ENCODE measurements at places on chromosomes 11 and 22.

- no peak for DNase-seq
Measured at GRCh38 chr11:67519726-67520125, 3.5 kb downstream of the CABP2 start.

DNA sequence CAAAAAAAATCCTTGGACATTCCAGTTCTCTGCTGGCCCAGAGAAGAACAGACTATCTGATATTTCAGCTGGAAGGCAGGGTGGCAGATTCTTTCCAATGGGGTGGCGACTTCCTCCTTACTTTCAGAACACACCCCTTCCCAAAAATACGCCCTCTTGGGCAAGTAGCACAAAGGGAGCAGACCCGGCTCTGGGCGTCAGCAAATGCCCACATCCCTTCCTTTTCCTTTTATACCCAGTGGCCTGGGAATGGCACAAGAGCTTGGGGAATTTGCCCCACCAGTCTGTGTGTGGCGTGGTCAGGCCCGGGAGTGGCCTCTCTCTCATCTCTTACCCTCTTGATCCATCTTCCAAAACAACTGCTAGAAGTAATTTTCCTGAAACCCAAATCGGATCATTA is 33.0 kb upstream of the NUP160 start:
- no peak for DNase-seq

DNA sequence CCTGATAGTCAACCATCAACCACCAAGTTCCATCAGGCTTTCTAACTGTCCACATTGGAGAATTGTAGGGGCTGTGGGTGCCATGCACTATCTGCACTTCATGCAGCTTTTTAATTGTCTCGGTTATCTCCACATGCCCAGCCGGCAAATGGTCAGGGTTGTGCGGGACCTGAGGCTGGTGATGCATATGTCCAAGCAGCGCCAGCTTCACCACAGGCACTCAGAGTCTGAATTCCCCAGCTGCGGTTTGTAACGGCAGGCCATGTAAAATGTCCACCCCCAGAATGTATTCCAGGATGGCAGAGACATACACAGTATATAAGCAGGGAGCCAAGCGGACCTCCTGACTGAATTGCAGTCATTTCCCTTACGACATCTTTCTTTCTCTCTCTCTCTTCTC is 435.6 kb downstream of the DYNC2H1 start:
- DNase-seq, result no peak

DNA sequence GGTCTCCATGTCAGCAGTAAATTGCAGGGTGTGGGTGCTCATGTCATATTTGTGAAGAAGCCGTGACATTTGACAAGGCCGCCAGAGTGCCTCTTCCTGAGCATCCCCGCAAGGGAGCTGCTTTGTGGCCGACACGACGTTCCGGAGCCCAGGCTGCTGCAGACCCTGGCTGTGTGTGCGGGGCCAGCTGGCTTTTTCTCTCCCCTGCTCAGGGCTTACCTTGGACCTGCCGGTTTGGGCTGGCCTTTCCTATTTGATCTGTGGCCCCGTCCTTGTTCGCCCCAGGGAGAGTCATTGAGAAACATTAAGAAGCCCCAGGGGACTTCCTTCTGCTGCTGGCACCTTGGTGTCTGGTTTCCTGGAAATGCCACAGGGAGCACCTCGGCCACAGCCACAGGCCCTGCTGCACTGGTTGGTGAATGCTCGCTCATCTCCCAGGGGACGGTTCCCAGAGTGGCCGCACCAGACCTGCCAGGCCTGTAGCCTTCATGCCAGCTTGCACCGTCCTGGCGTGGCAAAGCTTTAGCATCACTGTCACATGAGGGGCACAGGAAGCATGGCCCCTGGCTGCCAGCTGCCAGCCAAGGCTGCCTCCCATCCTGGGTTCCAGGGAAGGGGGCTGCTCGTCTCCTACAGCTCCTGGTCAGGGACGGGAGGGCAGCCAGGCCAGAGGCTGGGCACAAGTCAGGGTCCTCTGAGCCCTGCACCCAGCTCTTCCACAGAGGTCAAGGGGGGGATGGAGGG is 5.4 kb downstream of the GRK2 start:
- DNase-seq, result peak; percentile 65

GRCh38 chr11:69380921-69381581 is 87.1 kb downstream of the MYEOV start:
- no peak for DNase-seq

DNA sequence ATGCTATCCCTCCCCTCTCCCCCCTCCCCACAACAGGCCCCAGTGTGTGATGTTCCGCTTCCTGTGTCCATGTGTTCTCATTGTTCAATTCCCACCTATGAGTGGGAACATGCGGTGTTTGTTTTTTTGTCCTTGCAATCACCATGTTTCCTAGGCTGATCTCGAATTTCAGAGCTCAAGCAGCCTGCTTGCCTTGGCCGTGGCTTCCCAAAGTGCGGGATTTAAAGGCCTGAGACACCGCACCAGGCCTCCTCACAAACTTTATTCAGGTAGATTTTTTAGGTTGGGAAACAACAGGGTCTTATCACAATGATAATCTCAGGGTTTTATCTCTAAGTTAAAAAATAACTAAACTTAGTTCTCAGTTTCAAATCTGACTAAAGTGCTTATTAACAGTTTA is 125.4 kb downstream of the LUZP2 start:
- no peak for DNase-seq

DNA sequence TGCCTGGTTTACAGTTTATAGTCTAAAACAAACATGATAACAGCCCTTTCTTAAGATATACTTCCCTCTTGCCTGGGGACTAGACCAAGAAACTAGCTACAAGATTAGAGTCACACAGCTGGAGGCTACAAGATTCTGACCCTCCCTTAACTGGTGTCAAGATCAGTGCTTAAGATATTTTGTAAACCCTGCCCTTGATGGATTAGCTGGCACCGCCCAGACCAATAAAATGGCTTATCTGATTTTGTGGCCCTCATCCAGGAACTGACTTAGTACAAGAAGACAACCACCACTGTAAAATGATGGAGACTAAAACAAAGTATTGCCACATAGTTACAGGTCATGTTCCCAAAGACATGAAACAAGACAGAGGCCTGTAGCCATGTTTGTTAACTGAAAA is 53.4 kb downstream of the FAM181B start:
- no peak for DNase-seq

DNA sequence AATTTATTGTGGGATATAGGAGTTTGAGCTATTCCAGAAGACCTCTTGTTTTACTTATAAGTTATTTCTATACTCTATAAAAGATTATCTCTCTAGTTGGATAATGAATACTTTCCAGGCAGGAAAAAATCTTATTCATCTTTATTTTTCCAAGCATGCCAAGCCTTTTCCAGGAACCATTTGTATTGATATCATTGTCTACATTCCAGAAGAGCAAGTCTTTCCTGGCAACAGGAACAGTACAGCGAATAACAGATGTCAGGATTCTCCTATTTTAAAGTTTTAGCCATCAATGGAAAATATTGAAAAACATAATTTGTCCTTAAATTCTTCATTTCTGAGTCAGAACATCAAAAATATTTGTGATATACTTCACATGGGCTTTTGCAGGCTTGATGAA is 5.2 kb upstream of the NXPE1 start:
- DNase-seq, result no peak

- DNase-seq, result no peak
Measured at GRCh38 chr11:39365809-39366436, 2093.5 kb downstream of the LRRC4C start.

DNA sequence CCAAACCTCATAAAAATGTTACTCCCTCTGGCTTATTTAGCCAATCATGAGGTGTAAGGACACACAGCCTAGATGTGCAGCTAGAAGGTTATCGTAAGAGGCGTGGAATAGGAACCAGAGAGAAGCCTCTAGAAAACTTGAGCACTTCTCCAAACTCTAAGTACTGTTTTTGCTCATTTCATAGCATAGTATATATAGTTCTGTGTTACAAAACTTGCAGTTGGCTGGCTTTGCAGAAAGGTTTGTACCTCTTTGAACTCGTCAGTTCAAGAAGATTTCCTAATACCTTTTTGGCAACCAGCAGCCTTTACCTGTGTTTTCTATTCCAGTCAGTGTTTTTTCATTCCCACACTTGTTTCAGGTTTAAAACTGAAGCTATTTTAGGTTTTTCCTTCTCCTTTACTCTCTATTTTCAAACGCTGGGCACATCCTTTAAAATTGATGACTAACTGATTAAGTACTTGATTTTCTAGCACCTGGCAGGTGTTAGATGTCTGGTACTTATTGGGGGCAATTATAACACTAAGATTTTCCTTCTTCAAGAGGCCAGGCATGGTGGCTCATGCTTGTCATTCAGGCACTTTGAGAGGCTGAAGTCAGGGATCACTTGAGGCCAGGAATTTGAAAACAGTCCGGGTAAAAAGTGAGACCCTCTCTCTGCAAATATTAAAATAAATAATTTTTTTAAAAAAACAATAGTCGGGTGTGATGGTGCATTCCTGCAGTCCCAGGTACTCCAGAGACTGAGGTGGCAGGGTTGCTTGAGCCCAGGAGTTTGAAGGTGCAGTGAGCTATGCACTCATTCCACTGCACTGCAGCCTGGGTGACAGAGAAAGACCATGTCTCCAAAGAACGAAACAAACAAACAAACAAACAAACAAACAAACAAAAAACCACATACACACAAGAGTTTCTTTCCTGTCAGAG is 125.2 kb downstream of the LRRC4C start:
- DNase-seq, result no peak

DNA sequence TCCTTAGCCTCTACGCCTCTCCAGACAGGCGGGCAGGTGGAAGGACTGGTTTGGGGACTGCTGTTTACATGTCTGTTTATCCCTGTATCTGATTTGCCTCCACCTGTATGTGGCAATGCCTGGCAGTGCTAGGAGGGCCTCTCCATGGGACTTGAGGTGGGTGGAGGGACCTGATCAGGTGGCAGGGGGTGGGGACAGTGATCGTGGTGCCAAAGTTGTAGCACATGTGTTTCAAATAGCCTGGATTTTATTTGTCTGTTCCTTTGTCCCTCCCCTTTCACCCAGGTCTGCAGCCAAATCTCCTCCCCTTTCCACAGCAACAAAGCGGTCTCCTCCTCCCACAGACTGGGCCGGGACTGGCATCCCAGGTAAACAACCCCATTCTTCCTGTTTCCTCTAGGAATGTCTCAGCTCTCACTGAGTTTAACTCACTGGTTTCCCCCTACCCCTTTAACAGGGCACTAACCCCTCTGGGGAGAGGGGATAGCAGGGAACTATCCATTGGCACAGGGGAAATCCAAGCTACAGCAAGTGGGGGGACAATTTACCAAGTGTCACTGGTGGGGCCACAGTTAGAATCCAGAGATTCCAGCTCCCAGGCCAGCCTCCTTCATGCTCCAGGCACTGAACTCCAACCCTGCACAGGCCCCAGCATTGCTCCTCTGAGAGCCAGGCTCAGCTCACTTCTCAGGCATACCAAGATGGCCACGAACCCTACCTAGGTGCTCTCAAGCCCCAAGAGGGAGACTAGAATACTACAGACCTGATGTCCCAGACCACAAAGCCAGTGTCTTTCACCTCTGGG is 22.9 kb upstream of the TLCD5 start:
- peak; percentile 84 for DNase-seq

GRCh38 chr11:72048766-72049460 is 31.4 kb downstream of the NUMA1 start:
- no peak for DNase-seq

- no peak for DNase-seq
Measured at GRCh38 chr11:82261367-82261766, 472.3 kb downstream of the FAM181B start.

DNA sequence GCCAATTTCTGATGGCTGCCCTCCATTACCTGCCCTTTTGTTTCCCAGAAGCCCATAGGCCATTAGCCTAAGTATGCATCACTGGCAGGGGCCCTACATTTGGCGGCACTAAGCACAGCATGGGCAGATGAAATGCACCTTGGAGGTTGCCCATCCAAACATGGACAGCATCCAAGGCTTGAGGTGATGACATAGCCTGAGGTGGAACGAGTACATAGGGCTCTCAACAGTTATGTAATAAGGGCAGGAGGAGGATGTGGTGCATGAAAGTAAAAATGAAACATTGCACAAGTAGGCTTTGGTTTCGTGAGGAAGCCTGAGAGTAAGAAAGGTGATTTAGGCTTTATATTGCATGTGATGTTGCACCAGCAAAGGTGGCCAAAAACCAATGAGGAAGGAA is 148.1 kb downstream of the FAM76B start:
- DNase-seq, result no peak

GRCh38 chr22:32576553-32577253 is 102.1 kb downstream of the FBXO7 start:
- no peak for DNase-seq

- no peak for DNase-seq
Measured at GRCh38 chr11:77410076-77410827, 63.6 kb downstream of the PAK1 start.

GRCh38 chr11:37861671-37862070 is 1263.6 kb upstream of the RAG2 start:
- no peak for DNase-seq

- DNase-seq, result no peak
Measured at GRCh38 chr11:31045335-31045734, 324.2 kb downstream of the DCDC1 start.

DNA sequence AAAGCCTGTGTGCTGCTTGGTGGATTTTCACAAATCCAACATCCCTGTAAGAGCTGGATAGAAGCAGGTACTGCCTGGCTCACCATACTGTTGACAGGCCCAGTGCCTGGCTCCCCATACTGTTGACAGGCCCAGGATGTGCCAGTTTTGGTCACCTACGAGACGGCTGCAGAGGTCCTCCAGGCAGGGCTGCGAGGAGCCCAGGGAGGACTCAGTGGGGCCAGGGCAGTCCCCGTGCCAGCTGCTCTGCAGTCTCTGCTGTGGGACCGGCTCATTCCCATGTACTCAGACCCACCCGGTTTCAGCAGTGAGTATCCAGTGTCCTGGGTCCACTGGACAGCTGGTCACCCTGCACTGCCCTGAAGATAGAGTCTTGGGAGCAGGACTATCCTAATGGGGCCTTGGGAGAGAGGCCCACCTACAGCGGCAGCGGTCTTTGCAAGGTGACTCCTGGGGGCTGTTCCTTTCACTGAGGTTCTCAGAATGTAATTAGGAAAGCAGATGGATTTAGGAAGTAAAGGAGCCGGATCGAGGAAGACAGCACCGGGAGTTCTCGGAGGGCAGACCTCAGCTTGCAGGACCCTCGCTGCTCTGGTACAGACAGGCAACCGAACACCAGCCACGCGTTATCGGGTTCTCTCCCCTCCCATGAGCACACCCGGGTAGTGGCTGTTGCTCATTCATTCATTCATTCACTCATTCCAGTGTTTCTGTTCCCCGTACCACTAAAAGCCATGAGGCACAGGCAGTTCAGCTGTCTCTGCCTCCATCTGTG is 106.1 kb downstream of the CTTN start:
- no peak for DNase-seq

DNA sequence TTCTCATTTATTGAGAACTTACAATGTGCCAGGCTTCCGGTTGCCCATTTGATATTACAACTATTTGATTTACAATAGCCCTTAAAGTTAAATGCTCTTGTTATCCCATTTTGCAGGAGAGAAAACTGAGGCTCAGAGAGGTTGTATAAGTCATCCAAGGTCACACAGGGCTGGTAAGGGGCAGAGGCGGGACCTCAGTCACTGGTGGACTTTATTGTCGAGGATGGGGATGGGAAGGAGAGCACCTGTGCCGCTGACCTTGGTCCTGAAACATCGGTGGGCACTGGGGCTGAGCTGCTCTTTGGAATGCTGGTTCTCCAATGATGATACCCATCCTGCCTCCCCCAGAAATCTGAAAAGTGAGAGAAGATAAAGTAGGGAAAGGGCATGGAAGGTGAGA is 265.4 kb downstream of the MIAT start:
- no peak for DNase-seq

GRCh38 chr22:26476705-26477340 is 6.8 kb downstream of the HPS4 start:
- no peak for DNase-seq

- DNase-seq, result no peak
Measured at GRCh38 chr22:39545386-39546365, 13.1 kb upstream of the RPS19BP1 start.

- DNase-seq, result no peak
Measured at GRCh38 chr22:44603767-44604166, 98.2 kb upstream of the PRR5 start.

Data from NCI-H526 (cell line).